ENCODE measurements at places on chromosomes 7 and 10. TPM values are rescaled to one million over a fixed set of nuclear protein-coding genes. Genes with fewer than 3 reads are reported as not detected.

The LRIT1 gene
- not detected for total RNA-seq

The HOGA1 gene
- total RNA-seq: not detected

The ZNF92 gene
- total RNA-seq: 21.6 TPM

The ZNF775 gene
- 7.1 TPM for total RNA-seq

The RSPH10B gene
- total RNA-seq: not detected

The FFAR4 gene
- not detected for total RNA-seq

The NCF1 gene
- 1.5 TPM for total RNA-seq

The AUTS2 gene
- total RNA-seq: 16.9 TPM

The AASS gene
- total RNA-seq: 0.81 TPM

The RPA3 gene
- 118 TPM for total RNA-seq

The KCNH2 gene
- 0.15 TPM for total RNA-seq

The GLUD1 gene
- 111 TPM for total RNA-seq

The TMEM213 gene
- 1.1 TPM for total RNA-seq

The TAS2R40 gene
- not detected for total RNA-seq

The COX19 gene
- total RNA-seq: 17.4 TPM

The MOGAT3 gene
- not detected for total RNA-seq

The PRKAR2B gene
- 0.35 TPM for total RNA-seq

The GIMAP4 gene
- total RNA-seq: 282 TPM

The NEURL1 gene
- total RNA-seq: 0.98 TPM

The KIF5B gene
- total RNA-seq: 79.8 TPM

The PPP1R9A gene
- total RNA-seq: not detected

The NUTM2A gene
- total RNA-seq: 0.73 TPM

The ZNF853 gene
- total RNA-seq: 0.18 TPM

The CPN1 gene
- not detected for total RNA-seq

The CDH23 gene
- 1.3 TPM for total RNA-seq

The STEAP1 gene
- total RNA-seq: 0.25 TPM

The VPS50 gene
- 17.0 TPM for total RNA-seq

The UBTD1 gene
- 1.6 TPM for total RNA-seq

The LRRC18 gene
- not detected for total RNA-seq

The SSC4D gene
- 0.30 TPM for total RNA-seq

The PPP1R17 gene
- total RNA-seq: not detected

The TEX36 gene
- not detected for total RNA-seq

The COL13A1 gene
- total RNA-seq: not detected

The PLAC9 gene
- total RNA-seq: not detected

The UNCX gene
- not detected for total RNA-seq

All from activated CD4-positive, alpha-beta memory T cell treated with anti-CD3 and anti-CD28 coated beads, Interleukin-2, amount 10 ng/mL, durations not matched to agents 7 days and 5 days (primary cell).